Fibroblast of mammary gland (primary cell): ENCODE measurements at places on chromosomes 11 and 22.

- DNase-seq, result peak; percentile 97
These were observed 191.8 kb upstream of the E2F8 start for GRCh38 chr11:19432370-19433061.

- no peak for DNase-seq
These were observed 7.8 kb upstream of the RBM4B start for GRCh38 chr11:66685276-66686099.

DNA sequence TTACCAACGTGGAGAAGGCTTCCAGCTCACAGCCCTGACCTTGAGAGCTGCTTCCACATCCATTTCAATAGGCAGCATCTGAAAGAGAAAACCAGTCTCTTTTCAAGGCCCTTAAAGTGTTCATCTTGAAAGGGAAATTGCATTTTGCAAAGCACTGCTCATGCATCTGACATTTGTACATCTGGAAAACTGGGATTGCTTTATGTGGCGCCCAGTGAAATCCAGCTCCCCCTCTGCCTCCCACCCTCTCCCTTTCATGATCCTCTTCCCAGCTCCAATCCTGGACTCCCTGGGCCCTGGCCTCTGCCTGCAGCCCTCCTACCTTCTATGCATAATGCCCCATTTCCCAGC, 17.4 kb downstream of the TP53AIP1 start:
- DNase-seq, result no peak

GRCh38 chr11:75152090-75152489, 1.2 kb downstream of the SLCO2B1 start:
- no peak for DNase-seq

GRCh38 chr11:134398644-134399292, 13.3 kb downstream of the B3GAT1 start:
- no peak for DNase-seq

GRCh38 chr11:84316866-84317555, 1030.8 kb upstream of the CCDC90B start:
- DNase-seq, result peak; percentile 76

- no peak for DNase-seq
These were observed 2.6 kb upstream of the MEI1 start for GRCh38 chr22:41696703-41697102.

DNA sequence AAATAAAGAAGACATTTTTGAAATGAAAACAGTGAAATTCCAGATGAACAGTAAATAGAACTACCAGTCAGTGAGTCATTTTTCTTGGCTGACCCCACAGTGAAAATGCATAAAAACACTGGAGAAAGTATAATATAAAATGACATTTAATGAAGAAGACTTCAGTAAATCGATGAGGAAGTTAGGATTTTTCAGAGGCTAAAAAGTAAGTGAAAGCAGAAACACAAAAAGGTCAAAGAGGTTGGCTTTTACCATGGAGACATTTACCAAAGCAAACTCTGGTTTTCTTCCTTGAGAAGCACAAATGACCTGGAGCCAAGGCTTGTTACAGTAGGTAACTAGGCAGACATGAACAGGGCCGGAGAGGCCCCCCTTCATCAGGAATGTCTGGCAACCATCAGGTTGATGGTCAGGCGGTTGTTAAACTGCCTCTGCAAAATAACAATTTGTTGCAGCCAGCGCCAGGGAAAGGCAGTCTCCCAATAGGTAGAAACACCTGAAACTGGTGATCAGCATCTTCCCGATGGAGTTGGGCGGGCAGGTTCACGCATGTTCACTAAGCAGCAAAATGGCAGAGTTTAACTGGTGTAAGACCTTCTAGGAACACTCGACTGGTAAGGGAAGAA, 16.7 kb upstream of the TMEM123 start:
- peak; percentile 56 for DNase-seq

DNA sequence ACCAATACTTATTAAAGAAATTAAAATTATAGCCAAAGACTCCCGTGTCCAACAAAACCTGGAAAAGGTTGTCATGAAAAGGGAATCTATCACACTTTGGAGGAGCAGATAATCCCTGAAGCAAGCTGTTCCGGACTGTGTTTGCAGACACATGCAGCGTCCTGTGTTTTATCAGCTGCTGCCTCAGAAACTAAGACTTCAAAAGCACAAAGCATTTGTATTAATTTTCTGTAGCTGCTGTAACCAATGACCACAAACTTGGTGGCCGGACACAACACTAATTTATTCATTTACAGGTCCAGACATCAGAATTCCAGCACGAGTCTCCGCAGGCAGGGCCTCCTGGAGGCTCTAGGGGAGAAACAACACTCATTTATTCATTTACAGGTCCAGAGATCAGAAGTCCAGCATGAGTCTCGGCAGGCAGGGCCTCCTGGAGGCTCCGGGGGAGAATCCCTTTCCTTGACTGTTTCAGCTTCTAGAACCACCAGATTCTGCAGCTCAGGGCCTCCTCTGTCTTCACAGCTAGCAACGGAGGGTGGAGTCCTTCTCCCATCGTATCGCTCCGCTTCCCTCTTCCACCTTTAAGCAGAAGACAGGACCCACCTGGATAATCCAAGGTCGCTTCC, 465.3 kb downstream of the BRD1 start:
- no peak for DNase-seq

GRCh38 chr11:33135216-33135615, 26.1 kb downstream of the CSTF3 start:
- DNase-seq, result peak; percentile 83

DNA sequence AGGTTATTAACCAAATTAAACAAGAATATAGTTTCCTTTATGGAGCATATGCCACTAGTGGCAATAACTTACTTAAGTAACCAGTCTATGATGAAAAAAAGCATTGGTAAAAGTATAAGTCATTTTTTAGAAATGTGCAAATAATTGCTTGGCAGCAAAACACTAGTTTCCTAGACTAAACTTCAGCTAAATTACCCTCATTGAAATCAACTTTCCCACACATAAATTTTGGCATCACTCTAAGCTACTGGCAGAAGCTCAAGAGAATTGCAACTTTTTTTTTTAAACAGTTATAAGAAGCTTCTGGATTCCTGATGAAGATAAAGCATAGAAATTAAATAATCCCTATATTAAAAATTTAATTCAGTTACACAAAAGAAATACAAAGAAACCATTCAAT, 12.5 kb downstream of the CCDC34 start:
- peak; percentile 22 for DNase-seq

DNA sequence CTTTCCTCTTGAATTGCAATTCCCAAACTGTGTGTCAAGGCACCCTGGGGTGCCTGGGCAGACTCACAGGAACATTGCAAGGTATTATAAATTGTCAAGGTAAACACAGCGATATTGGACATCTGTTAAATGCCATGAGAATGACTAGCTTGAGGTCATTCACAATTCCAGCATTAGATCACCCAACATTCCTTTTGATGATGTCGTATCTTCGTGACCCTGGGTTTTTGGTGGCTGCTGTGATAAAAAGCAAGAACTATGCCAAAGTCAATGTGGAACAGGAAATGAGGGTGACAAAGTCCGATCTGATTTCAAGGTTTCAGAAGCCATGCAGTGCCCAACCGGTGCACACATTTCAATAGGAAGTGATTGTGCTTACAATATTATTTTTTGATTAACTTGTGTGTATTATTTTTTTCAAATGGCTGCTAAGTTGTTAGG, 458.4 kb downstream of the MIAT start:
- DNase-seq, result peak; percentile 17

GRCh38 chr22:23800297-23801237, 13.8 kb downstream of the SMARCB1 start:
- DNase-seq, result no peak

- DNase-seq, result no peak
These were observed 400.4 kb downstream of the TBC1D22A start for GRCh38 chr22:47162865-47163264.

GRCh38 chr11:5547982-5548381, 358 bp downstream of the OR52H1 start:
- DNase-seq, result no peak
